ENCODE measurements at places on chromosomes 6 and 20.

- no peak for DNase-seq
These were observed 847.9 kb upstream of the FLRT3 start for GRCh38 chr20:15185322-15185721.

- peak; percentile 45 for DNase-seq
These were observed 99.4 kb downstream of the ASXL1 start for GRCh38 chr20:32457479-32457986.

DNA sequence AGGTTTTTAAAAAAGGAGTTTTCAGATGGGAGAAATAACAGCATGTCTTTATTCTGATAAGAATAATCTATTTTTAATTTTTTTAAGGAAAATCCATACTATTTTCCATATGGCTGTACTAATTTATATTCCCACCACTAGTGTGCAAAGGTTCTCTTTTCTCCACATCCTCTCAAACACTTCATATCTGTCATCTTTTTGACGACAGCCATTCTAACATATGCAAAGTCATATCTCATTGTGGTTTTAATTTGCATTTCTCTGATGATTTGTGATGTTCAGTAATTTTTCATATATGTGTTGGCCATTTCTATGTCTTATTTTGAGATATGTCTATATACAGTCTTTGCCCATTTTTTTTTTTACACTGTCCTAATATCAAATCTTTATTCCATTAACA lies 280.6 kb upstream of the RUNX2 start:
- no peak for DNase-seq

DNA sequence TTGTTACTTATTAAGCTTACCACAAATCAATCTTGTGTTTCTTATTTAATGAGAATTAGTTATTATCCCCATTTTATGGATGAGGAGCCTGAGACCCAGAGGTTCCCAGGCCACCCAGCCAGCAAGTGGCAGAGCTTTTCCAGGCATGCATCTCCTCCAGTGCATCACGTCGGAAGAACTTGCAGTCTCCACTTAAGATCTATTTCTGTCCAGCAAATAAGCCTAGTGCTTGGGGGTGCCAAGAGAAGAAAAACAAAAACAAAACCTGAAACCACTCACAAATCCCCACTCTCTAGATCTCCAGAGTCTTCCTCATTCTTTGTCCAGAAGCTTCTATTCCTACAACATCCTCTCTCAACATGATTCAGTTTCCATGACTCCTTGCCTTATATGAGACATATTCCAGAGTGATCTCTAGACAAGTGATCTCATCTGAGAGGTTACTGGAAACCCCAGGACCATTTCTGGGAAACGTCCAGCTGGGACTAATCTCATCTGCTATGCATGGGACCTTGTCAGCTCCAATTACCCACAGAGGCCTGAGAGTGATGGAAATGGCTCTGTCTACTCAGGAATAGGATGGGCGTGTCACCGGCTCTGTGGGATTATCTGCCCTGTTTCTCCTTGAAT lies 4.1 kb downstream of the GUCA1B start:
- peak; percentile 58 for DNase-seq

DNA sequence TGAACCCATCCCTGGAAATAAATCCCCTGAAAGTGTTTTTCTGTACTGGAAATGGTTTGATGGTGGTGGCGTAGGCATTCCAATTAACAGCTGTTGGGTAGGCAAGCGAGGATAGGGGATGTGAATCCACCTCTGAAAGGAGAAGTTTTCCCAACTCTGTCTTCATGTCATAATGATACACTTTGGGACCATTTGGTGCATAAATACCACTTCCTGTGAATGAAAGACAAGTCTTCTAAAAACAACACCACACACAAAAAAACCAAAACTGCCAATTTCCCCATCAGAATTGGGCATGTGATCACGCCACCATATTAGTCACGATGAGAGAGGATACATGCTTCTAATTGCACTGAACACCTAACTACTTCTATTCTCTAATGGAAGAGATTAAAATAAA lies 6.4 kb downstream of the VNN2 start:
- no peak for DNase-seq

DNA sequence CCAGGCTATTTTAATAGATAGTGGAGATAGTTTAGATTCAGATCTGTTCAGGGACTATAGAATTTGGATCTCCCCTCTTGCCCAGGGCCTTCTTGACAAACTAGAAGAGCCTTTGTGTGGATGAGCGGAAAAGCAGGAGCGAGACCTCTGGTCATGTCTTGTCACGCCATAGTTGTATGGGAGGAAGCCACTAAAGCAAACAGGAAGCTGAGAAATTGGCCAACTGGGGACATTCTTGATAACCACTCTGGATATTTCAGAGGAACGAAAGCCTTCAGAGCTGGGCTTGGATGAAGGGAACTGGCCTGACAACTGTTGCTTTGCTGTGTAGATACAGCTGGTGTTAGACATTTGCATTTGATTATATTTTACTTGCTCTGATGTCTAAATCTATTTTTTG lies 54.1 kb upstream of the EXOC2 start:
- no peak for DNase-seq
